ENCODE measurements at places on chromosomes 6 and 20.
A peak's percentile ranks its signal among the peaks of the same experiment; 100 is the strongest.

DNA sequence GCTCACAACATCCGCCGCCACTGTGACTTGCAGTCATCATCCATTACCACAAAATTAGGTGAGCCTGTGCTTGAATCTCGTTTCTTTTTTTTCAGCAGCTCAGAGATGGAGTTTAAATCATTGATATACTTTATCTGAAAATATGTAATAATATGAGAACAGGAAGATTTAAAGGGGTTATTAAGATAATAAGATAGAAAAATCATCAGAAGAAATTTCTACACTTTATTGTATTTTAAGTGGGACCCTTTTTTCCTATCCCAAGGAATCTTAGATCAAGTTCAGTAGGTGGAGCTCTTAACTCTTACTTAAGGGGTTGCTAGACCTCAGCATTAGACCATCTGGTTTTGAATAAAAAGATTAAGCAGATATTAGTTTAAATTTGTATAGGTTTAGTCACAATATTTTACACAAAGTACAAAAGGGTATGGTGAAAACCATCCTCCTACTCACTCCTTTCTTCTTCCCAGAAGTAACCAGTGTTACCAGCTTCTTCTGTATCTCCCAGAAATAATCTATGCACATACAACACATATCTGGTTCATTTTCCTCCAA lies 9.4 kb upstream of the NCOA7 start:
- no peaks in the 10 kb centered on the region for H3K36me3 ChIP-seq
- peaks cover 7% of the 10 kb centered on the region for H3K4me1 ChIP-seq
- peak overlapping the region; percentile 91 for H3K27ac ChIP-seq
- no peaks in the 10 kb centered on the region for H3K27me3 ChIP-seq
- peak overlapping the region; percentile 85 for H3K4me3 ChIP-seq

GRCh38 chr6:83292900-83293843 lies 100.0 kb downstream of the RWDD2A start:
- H3K4me1 ChIP-seq: peaks cover 10% of the 10 kb centered on the region
- H3K27me3 ChIP-seq: no peaks in the 10 kb centered on the region
- DNase-seq: peak; percentile 50
- no peak overlapping the region for H3K4me3 ChIP-seq

DNA sequence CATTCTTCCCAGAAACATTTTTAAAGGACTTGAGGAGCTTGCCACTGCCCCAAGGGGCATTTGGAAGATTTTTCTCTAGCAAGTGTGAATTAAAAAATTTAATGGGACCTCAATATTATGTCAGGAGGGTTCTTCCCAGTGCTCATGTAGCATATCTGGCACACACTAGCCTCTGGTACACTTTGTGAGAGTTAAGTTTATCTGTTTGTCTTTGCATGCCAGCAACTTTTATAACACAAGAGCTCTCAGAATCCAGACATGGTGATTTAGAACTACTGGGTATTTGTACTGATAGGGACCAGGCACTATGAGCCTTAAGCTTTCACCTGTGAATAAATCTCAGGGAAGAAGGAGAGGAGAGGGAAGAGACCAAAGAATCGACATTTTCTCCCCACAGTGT lies 12.9 kb downstream of the SPINT3 start:
- DNase-seq: no peak
- no peaks in the 10 kb centered on the region for H3K27me3 ChIP-seq
- peaks cover 12% of the 10 kb centered on the region for H3K4me1 ChIP-seq
- no peaks in the 10 kb centered on the region for H3K36me3 ChIP-seq
- H3K4me3 ChIP-seq: no peak overlapping the region
- no peak overlapping the region for H3K27ac ChIP-seq

GRCh38 chr20:7989379-7989778 lies 30.2 kb downstream of the TMX4 start:
- no peak for DNase-seq
- H3K27ac ChIP-seq: no peak overlapping the region
- H3K36me3 ChIP-seq: no peaks in the 10 kb centered on the region

DNA sequence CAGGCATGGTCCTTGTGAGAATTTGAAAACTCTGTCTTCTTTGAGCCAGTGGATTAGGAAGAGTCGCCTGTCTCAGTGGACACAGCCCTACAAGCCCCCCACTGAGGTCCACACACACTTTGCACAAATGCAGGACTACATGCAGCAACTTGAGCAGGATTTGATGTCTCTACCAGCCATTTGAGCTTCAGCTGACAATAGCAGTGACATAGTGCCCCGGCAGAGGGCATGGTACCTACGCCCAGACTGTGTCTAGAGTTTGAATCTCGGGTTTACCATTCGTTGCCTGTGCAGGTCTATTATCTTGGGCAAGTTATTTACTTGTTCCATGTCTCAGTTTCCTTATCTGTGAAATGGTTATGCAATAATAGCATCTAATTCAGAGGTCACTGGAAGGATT lies 580.1 kb downstream of the TFAP2B start:
- H3K4me3 ChIP-seq: no peak overlapping the region
- H3K27me3 ChIP-seq: no peaks in the 10 kb centered on the region
- H3K27ac ChIP-seq: no peak overlapping the region
- H3K4me1 ChIP-seq: no peaks in the 10 kb centered on the region
- H3K36me3 ChIP-seq: no peaks in the 10 kb centered on the region
- DNase-seq: peak; percentile 20

GRCh38 chr6:144510859-144511258 lies 225.7 kb downstream of the UTRN start:
- no peaks in the 10 kb centered on the region for H3K4me1 ChIP-seq
- no peaks in the 10 kb centered on the region for H3K27me3 ChIP-seq
- DNase-seq: no peak

DNA sequence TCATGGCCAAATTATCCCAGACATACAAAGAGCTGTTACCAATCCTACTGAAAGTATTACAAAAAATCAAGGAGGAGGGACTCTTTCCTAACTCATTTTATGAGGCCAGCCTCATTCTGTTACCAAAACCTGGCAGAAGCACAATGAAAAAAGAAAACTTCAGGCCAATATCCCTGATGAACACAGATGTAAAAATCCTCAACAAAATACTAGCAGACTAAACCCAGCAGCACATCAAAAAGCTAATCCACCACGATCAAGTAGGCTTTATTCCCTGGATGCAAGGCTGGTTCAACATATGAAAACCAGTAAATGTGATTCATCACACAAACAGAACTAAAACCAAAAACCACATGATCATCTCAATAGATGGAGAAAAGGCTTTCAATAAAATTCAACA lies 109.2 kb downstream of the C6orf118 start:
- H3K27ac ChIP-seq: no peak overlapping the region
- H3K27me3 ChIP-seq: no peaks in the 10 kb centered on the region
- no peaks in the 10 kb centered on the region for H3K36me3 ChIP-seq
- no peak overlapping the region for H3K4me3 ChIP-seq
- H3K4me1 ChIP-seq: no peaks in the 10 kb centered on the region

DNA sequence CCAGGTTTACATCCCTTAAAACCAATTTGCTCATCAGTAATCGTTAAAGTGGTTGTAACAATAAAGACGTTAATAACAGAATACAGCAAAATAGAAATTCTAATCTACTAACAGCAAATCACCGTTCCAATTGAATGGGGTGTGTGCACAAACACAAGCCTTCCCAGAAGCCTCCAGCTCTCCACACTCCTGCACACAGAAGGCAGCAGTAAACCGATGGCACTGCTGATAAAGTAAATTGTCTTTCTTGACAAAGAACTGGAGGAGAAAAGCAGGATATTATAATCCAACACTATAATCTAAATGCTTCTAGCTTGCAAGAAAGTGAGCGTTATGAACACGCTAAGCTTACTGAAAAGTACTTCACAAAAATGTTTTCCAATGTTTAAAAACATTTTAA lies 7.0 kb downstream of the ZNF217 start:
- H3K36me3 ChIP-seq: peaks cover 9% of the 10 kb centered on the region
- no peak for DNase-seq
- peaks cover 4% of the 10 kb centered on the region for H3K4me1 ChIP-seq
- no peaks in the 10 kb centered on the region for H3K27me3 ChIP-seq
- peak overlapping the region; percentile 92 for H3K27ac ChIP-seq
- H3K4me3 ChIP-seq: peak overlapping the region; percentile 49

- peaks cover 15% of the 10 kb centered on the region for H3K4me1 ChIP-seq
- no peak overlapping the region for H3K4me3 ChIP-seq
- DNase-seq: no peak
These were observed 231.6 kb upstream of the MYLIP start for GRCh38 chr6:15897063-15897876.

GRCh38 chr6:134097114-134097707 lies 44.8 kb upstream of the SLC2A12 start:
- no peaks in the 10 kb centered on the region for H3K27me3 ChIP-seq
- H3K27ac ChIP-seq: no peak overlapping the region
- no peaks in the 10 kb centered on the region for H3K36me3 ChIP-seq
- H3K4me3 ChIP-seq: no peak overlapping the region
